ENCODE measurements at places on chromosomes 3 and 15.
A peak's percentile ranks its signal among the peaks of the same experiment; 100 is the strongest.

DNA sequence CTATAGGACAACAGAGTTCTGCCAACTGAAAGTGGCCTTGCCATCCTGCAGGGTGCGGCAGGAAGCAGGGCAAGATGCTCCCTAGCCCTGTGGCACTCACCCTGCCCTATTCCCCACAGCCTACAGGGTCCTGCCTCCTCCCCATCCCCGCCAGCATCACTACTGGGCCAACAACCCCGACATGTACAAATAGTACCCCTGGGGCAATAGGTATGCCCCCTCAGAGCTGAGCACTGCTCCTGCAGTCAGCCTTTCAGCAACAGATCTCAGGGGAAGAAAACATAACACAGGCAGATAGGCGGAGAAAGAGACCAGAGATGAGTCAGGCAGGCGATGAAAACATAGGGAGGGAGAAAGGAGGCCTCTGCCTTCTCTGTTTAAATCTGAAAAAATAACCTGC is 74.7 kb downstream of the XXYLT1 start:
- peak; percentile 56 for DNase-seq

- DNase-seq = peak; percentile 95
Observed at GRCh38 chr3:107208100-107208499, 169.1 kb upstream of the CCDC54 start.

GRCh38 chr3:197950677-197951061 is 679 bp downstream of the RPL35A start:
- DNase-seq = no peak

GRCh38 chr3:169227911-169228310 is 435.6 kb downstream of the MECOM start:
- peak; percentile 59 for DNase-seq

DNA sequence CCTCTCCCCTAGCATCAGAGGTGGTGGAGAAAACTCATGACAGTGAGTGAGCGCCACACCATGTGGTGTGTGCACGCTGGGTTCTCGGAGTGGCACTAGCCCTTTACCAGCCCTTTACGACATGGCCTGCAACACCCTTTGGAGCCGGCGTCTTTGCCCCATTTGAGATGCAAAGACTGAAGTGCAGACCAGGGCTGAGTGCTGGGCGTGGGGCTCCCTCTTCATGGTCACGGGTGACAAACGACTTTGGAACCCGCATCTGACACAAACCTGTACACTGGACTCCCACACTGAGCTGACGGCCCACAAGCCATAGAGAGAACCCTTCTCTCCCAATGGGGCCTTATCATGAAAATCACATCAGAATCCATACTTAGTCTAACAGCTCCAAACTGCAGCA is 76.8 kb upstream of the ALDH1L1 start:
- DNase-seq = no peak

DNA sequence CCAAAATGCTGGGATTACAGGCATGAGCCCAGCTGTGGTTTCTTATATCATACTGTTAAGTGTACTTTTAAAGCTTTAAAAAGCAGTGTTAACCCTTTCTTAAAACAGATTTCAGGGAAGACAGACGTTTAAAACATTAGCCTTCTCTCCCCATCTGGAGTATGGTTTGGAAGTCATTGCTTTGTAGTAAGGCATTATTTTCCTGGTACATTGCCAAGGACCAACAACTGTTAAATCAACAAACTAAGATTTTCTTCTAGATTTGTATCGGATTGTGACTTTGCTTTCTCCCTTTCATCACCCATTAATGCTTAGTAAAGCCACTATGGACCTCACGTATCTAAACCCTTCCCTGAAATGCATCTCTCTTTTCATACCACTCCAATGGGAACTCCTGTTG is 50.5 kb downstream of the UBE2E1 start:
- no peak for DNase-seq

- no peak for DNase-seq
Observed at GRCh38 chr3:130975251-130975650, 51.4 kb downstream of the ASTE1 start.

- DNase-seq = no peak
Observed at GRCh38 chr15:46961795-46962194, 755.5 kb upstream of the SEMA6D start.

- DNase-seq = no peak
Observed at GRCh38 chr3:160134454-160134853, 90.8 kb upstream of the C3orf80 start.

GRCh38 chr15:35722501-35722900 is 176.5 kb upstream of the DPH6 start:
- DNase-seq = no peak

DNA sequence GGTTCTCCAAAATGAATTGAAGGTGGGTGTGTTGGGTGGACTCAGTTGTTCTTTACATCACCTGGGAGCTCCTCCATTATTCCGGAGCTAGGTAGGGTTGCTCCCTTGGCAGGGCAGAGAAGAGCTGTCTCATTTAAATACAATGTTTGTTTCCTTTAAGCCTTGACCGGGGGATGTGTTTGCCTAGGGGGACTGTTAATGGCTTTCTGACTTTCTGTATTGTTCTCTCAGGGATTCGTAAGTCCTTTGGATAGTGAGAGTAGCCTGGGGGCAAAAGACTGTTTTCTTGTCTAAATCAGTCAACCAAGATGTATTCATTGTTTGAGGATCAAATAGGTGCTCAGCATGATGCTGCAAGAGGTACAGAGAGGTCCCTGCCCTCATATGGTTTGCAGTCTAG is 71.1 kb downstream of the CDAN1 start:
- DNase-seq = no peak

- DNase-seq = no peak
Observed at GRCh38 chr3:25313286-25313685, 114.8 kb upstream of the RARB start.

DNA sequence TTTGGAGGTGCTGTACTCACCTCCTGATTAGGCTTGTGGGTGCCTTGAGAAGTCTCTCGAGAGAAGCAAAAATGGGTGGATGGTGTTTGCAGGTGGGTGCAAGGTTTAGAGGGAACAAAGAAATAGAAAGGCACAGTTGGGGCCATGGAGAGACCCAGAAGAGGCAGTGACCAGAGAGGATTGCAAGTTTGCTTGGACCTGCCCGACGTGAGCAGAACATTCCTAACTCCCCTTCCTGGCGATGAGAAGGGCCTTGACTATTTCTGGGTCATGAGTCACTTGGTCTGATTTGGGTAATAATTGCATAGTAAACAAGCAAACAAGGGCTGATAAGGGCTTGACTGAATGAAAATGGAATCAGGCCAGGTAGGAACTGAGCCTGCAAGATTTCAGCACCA is 7.0 kb upstream of the CTSH start:
- DNase-seq = peak; percentile 17

GRCh38 chr15:79572691-79573404 is 140.7 kb downstream of the MINAR1 start:
- no peak for DNase-seq

GRCh38 chr3:122609798-122610559 is 32.5 kb downstream of the PARP15 start:
- DNase-seq = peak; percentile 72

GRCh38 chr3:164779816-164780215 is 298.5 kb downstream of the SI start:
- no peak for DNase-seq

DNA sequence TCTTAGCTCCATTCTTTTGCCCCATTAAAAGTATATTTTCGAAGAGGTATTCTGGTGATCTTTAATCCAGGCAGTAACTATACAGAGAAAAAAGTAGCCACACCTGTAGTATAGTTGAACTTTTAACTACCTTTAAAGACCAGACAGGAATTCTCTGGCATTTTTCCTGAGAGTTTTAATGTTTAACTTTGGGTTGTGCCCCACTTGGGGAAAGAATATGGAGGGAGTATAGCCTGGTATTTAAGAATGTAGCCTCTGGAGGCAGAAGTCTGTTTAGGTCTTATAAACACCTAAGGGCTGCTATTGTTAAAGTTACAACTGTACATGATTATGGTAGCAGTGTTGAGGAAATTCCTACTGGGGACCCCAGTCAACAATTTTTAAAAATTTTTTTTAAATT is 19.3 kb downstream of the C3orf85 start:
- no peak for DNase-seq

GRCh38 chr15:32818758-32819447 is 101.1 kb downstream of the GREM1 start:
- peak; percentile 25 for DNase-seq

GRCh38 chr15:61824291-61824690 is 236.0 kb downstream of the VPS13C start:
- no peak for DNase-seq

DNA sequence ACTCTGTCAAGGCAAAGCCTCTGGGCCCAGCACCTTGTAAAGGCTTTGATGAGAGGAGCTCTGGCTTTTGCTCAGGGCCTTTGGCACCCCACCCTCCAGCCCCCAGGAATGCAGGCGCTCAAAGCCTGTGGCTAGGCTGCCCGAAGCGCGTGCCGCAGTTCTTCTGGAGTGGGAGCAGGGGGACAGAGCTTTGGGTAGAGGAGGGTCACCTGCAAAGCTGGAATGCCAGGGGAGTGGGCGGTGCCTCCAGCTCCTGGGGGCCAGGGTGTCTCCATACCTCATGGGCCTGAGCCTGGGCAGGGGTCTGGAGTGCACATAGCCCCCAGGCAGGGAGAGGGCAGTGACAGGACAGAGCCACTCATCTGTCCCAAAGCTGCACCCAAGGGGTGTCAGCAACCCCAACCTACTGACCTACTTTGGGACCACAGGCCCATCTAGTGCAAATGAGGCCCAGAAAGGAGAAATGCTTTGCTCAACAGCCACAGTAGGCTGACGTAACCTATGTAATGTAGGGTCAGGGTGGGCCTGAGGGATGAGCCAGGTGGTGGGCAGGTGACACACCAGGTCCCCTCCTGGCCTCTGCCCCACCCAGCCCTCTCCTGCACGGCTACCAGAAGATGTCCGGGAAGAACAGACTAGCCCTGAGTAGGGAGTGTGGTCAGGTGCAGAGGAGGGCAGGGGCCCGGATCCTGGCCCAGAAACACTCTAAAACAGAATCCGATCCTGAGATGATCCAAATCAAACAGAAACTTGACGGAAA is 2.2 kb upstream of the CALML4 start:
- DNase-seq = no peak

DNA sequence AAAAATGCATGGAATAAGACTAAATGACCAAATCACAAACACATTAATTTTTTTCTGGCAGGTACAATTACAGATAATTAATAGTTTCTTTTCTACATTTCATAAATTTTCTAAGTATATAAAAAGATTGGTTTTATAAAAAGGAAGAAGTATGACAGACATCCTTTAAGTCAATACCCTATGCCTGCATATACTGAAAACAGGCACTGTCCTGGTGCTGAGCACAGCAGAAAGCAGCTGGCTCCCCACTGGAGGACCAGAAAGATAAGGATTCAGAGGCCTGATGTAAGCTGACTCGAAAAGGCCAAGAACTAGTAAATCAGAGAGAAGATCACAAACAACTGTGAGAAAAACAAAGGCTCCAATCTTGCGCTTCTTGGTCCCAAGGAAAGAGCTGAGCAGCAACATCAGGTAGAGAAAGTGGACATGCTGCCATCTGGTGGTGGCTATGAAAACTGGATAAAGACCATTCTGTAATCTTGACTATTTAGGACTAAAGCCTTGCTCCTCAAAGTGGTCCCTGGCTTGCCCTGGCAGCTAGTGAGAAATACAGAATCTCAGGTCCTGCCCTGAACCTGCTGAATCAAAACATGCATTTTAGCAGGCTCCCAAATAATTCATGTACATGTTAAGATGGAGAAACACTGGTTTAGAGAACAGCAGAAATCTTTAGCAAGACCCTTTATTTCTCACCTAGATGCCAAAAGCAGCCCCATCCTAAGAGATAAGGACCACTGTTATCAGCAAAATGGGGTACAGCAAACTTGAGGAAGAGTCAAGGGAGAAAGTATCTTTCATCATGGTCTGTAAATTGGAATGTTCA is 76.0 kb downstream of the TRANK1 start:
- peak; percentile 39 for DNase-seq

DNA sequence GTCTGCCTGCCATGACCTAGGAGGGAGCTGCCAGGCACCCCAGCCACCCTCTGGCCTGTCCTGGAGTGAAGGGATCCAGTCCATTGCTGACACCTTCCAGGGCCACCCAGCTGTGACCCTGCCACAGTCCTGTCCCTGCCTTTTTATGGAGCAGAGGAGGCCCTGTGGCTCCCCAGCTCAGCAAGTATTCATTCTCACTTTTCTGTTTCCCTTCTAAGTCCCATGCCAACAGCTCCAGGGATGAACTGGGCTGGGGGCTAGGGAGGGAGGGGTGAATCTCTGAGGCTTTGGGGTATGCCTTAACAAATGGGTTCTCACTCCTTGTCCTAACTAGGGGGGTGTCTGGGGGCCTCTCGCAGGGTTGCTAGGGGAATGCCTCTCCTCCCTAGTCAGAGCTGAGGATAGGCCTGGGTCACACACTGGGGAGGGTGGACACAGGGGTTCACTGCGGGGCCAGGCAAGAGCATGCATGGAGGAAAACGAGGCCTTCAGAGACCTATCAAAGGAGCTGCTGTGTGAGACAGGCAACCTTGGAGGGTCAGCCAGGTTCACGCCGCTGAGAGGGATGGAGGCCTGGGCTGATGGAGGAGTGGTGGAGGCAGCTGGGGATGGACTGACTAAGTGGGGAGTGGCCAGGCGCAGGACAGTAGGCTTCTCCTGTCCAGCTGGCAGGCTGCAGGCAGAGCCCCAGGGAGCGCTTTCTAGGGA is 31.8 kb downstream of the EPHB3 start:
- no peak for DNase-seq

DNA sequence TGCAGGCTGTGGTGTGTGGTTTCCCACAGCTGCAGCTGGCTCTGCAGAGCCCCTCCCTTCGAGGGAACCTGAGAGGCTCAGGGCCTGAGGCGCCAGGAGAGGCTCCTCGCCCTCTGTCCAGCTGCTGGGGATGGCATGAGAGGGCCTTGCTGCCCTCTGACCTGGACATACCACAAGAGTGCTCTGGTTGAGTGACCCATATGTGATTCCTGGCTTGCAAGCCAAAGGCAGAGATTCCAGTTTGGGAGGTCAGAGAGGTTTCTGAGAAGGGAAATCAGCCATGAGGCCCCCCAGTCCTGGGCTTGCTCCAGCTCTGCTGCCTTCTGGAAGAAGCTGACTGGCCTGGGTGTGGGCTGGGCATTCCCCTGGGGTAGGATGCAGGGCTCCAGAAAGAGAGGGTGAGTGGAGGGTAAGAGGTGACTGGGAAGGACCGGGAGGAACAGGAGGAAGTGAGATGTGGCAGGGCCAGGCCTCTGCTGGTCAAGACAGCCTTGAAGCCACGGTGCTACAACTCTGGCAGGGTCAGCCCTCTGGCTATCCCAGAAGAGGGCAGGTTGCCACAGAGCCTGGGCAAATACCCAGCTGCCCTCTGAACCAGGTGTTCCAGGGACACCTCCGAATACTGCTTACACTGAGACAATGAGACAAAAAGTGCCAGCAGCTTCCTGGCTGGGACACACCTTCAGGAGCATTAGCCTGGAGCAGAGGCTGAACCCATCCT is 16.0 kb upstream of the SRP14 start:
- DNase-seq = no peak

- peak; percentile 88 for DNase-seq
Observed at GRCh38 chr3:105827959-105828358, 40.9 kb downstream of the CBLB start.

- DNase-seq = no peak
Observed at GRCh38 chr3:18740631-18741583, 315.8 kb upstream of the SATB1 start.

GRCh38 chr3:158846803-158847451 is 45.1 kb downstream of the MFSD1 start:
- no peak for DNase-seq

Measured in HFFc6 (cell line).